IMR-90 (cell line): ENCODE measurements at places on chromosomes 6 and 20. TPM values are rescaled to one million over a fixed set of nuclear protein-coding genes. Genes with fewer than 3 reads are reported as not detected.
A peak's percentile ranks its signal among the peaks of the same experiment; 100 is the strongest.

DNA sequence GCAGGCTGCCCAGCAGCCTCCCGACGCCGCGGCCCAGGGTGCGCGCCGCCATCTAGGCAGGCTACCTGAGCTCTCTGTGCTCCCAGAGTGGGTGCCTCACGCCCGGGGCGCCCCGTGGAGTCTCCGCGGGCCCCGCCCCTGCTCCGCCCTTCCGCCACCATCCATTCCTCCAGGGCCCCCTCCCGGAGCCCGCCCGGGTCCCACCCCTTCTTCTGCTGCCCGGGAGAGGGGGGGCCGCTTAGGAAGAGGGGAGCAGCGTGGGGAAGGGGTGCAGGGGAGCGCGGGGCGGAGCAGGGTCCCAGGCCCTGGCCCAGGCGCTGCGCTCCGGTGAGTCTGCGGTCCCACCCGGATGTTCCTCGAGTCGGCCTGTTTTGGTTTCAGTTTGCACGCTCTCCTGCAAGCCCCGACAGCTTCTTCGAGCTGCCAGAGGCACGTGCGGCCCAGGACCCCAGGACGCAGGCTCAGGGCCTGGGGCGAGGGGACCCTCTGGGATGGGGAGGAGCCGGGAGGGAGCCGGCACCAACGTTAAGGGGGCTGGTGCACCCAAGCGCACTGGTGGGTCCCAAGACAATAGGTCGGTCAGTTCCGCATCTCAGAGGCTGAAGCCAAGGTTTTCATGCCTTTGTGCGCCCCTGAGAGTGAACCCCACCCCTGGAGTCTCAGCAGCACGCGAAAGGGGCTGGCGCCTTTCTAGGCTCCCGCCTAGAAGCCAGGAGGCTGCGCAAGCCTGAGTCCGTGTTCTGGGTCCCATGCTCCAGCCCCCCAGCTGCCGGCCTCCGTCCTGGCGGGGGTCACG is at the start of gene ACSS1:
Gene ACSS1, minus strand, starts transcription at position 89 of the 796 bp plus-strand sequence. Its CDS starts 37 bp downstream, at position 52.
- H3K36me3 ChIP-seq: no peaks in the 10 kb centered on the region
- peak; percentile 31 for DNase-seq
- peaks cover 52% of the 10 kb centered on the region for H3K27me3 ChIP-seq

GRCh38 chr6:11328613-11329247 is 96.3 kb upstream of the NEDD9 start:
- H3K4me3 ChIP-seq: no peak overlapping the region
- peaks cover 11% of the 10 kb centered on the region for H3K4me1 ChIP-seq
- no peaks in the 10 kb centered on the region for H3K36me3 ChIP-seq
- no peak overlapping the region for H3K27ac ChIP-seq
- H3K27me3 ChIP-seq: no peaks in the 10 kb centered on the region

GRCh38 chr20:43913291-43914025 is 1.2 kb upstream of the TOX2 start:
- no peaks in the 10 kb centered on the region for H3K36me3 ChIP-seq
- H3K27ac ChIP-seq: no peak overlapping the region
- no peak for DNase-seq
- H3K4me1 ChIP-seq: peaks cover 7% of the 10 kb centered on the region; the same call in 1 of the 2 replicates

- no peak for DNase-seq
- no peaks in the 10 kb centered on the region for H3K4me1 ChIP-seq
- H3K36me3 ChIP-seq: no peaks in the 10 kb centered on the region
- no peaks in the 10 kb centered on the region for H3K27me3 ChIP-seq
- no peak overlapping the region for H3K27ac ChIP-seq
Observed at GRCh38 chr6:135743476-135743875, 108.0 kb upstream of the PDE7B start.

- H3K27me3 ChIP-seq: no peaks in the 10 kb centered on the region
- H3K36me3 ChIP-seq: peaks cover 6% of the 10 kb centered on the region
- DNase-seq: peak; percentile 79
- peak overlapping the region; percentile 65; the same call in 1 of the 2 replicates for H3K27ac ChIP-seq
- H3K4me3 ChIP-seq: no peak overlapping the region
Observed at GRCh38 chr6:135906542-135906941, 55.0 kb downstream of the PDE7B start.

- peaks cover 1% of the 10 kb centered on the region; the same call in 1 of the 2 replicates for H3K4me1 ChIP-seq
- no peak overlapping the region for H3K27ac ChIP-seq
- DNase-seq: no peak
- H3K36me3 ChIP-seq: no peaks in the 10 kb centered on the region
Observed at GRCh38 chr6:144935661-144936060, 650.5 kb downstream of the UTRN start.

PACSIN1 gene
- not detected in 2 replicates for total RNA-seq

DNA sequence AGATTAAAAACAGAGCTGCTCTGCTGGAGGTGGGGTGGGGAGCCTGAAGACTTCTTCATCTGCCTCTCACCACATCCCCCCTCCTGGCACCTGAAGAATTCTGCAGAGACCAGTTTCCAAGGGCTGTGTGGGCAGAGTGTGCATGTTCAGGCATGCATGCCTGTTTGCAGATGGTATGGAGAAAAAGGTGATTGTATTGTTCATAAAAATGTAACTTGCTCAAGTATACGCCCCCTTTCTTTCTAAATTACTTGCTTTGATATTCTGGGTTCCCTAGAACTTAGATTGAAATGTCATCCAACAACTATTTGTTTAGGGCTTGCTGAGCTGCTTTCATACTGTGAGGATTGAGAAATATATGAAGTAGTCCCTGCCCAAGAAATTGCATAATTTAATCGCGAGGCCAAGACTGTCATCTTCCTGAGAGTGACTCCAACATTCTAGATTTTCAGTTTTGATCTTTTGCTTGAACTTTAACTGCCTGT is 83.6 kb downstream of the LCA5 start:
- H3K4me1 ChIP-seq: no peaks in the 10 kb centered on the region
- no peaks in the 10 kb centered on the region for H3K36me3 ChIP-seq
- H3K4me3 ChIP-seq: no peak overlapping the region
- no peak for DNase-seq

TBX18 gene
- 0.83 and 1.3 TPM in 2 replicates for total RNA-seq

BCAS1 gene
- total RNA-seq: under 0.01 TPM in 2 replicates

GRCh38 chr6:1190366-1190765 is 121.5 kb upstream of the FOXQ1 start:
- H3K36me3 ChIP-seq: no peaks in the 10 kb centered on the region
- peak; percentile 95 for DNase-seq
- H3K27me3 ChIP-seq: no peaks in the 10 kb centered on the region; the same call in 1 of the 2 replicates
- peaks cover 4% of the 10 kb centered on the region for H3K4me1 ChIP-seq

- H3K27ac ChIP-seq: no peak overlapping the region
- no peaks in the 10 kb centered on the region for H3K36me3 ChIP-seq
- DNase-seq: no peak
- H3K4me3 ChIP-seq: no peak overlapping the region
- no peaks in the 10 kb centered on the region for H3K4me1 ChIP-seq
- H3K27me3 ChIP-seq: no peaks in the 10 kb centered on the region
Observed at GRCh38 chr6:24026050-24026449, 100.0 kb upstream of the NRSN1 start.

DNA sequence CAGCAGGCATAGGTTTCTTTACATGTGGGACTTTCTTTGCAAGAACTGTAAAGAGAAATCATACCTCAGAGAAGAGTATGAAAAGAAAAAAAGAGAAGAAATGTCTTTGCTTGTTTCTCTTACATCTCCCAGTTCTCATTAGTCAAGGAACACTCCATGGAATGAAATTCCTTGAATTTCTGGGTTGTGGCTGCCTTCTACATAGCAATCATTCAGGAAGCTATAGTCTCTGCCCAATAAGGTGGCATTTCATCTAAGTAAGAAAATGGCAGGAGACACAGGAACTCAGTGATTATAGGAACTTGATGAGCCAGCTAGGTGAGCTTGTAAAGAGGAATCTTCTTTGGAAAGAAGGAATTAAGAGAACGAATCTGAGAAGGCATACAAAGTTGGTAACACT is 197.0 kb upstream of the FKBP1C start:
- H3K27ac ChIP-seq: no peak overlapping the region
- no peaks in the 10 kb centered on the region for H3K36me3 ChIP-seq
- no peak for DNase-seq
- no peak overlapping the region for H3K4me3 ChIP-seq
- no peaks in the 10 kb centered on the region for H3K4me1 ChIP-seq
- no peaks in the 10 kb centered on the region for H3K27me3 ChIP-seq

DNA sequence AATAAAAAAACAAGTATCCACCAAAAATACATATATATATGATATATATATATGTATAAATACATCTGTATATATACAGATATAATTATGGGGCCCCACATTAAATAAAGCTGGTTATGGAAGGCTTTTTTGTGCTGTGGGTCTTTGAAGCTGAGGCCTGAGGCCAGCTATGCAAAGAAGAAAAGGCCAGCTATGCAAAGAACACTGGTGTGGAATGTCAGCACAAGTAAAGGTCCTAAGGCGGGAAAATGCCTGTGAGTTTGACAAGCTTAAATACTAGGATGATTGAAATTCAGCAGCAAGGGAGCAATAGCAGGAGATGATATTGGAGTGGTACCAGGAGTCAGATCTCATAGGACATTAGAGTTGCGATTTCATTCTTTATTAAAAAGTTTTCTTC is 25.2 kb downstream of the ADGRF1 start:
- H3K27ac ChIP-seq: no peak overlapping the region
- no peak for DNase-seq
- H3K4me1 ChIP-seq: no peaks in the 10 kb centered on the region
- no peaks in the 10 kb centered on the region for H3K27me3 ChIP-seq
- no peaks in the 10 kb centered on the region for H3K36me3 ChIP-seq

DNA sequence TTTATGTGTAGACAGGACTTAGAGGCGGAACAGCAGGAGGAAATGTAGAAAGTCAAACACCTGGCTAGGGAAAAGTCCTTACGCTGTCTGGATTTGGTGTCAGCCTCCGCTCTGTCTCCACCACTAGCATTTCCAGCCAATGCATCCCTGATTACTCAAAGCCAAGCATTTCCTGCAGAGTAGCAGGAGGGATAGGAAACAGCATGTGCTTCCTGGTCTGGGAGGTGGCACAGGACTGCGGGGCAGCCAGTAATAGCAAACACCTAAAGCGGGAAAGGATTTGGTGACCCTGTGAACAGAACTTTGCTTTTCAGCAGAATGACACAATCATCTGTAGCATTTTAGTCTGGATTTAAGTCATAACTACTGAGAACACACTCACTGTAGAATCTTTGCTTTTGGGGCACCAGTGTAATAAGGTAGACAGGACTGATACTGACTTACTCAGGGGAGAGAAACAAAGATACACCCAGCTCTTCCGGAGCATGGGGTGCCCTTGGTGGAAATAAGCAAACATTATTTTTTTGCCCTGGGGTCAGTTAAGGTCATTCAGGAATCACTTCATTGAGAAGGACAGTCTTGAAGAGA is 133.3 kb upstream of the AHI1 start:
- H3K27me3 ChIP-seq: no peaks in the 10 kb centered on the region
- no peak for DNase-seq
- H3K36me3 ChIP-seq: no peaks in the 10 kb centered on the region
- no peak overlapping the region for H3K27ac ChIP-seq
- H3K4me1 ChIP-seq: no peaks in the 10 kb centered on the region

DNA sequence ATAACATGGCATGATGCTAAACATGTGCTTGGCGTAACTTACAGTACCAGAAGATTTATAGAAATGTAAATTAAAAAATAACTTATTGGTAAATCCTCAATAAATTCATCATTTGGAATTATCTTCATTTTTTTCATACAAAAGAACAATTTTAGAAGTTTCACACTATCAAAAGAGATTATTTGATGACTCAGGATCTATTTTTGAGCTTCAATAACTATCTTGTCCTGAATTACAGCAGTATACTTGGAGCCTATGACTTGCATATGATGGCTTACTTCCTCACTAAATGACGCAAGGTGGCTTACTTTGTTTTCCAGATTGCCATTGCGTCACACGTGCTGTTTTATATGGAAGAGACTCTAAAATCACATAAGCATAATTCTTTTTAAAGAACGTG is 49.2 kb downstream of the KHDRBS2 start:
- no peak for DNase-seq
- no peaks in the 10 kb centered on the region for H3K36me3 ChIP-seq
- no peak overlapping the region for H3K4me3 ChIP-seq
- no peaks in the 10 kb centered on the region for H3K27me3 ChIP-seq

RFX6 gene
- not detected in 2 replicates for total RNA-seq

C4A gene
- 0.83 and 0.90 TPM in 2 replicates for total RNA-seq

- H3K27me3 ChIP-seq: no peaks in the 10 kb centered on the region
- no peak overlapping the region for H3K27ac ChIP-seq
- H3K36me3 ChIP-seq: peaks cover 7% of the 10 kb centered on the region
- H3K4me1 ChIP-seq: peaks cover 16% of the 10 kb centered on the region
- no peak overlapping the region for H3K4me3 ChIP-seq
- DNase-seq: no peak
Observed at GRCh38 chr20:3788685-3789155, 2.2 kb upstream of the CENPB start.

DNA sequence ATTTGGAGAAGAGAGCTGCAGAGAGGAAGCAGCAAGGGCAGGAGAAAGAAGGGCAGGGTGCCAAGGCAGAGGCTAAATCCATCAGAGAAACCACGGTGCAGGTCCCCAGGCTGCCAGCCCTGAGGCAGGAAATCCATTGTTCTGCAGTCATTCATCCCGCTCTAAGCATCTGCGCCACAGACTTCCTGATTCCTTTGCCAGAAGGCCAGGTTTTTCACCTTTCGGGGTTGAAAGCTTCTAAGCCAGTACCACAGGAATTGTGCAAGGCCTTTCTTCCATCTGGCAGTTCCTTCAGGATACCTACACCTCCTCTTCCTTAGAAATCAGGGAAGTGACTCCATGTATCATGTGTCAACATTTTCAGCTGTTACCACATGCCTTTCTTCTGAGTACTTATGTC is 45.6 kb downstream of the ADGRF5 start:
- no peak overlapping the region for H3K27ac ChIP-seq
- DNase-seq: no peak
- H3K4me1 ChIP-seq: no peaks in the 10 kb centered on the region
- H3K27me3 ChIP-seq: no peaks in the 10 kb centered on the region; the same call in 1 of the 2 replicates
- H3K4me3 ChIP-seq: no peak overlapping the region

TRPC4AP gene
- 39.4 and 41.0 TPM in 2 replicates for total RNA-seq

GRCh38 chr6:132131758-132132157 is 180.6 kb upstream of the CCN2 start:
- H3K27ac ChIP-seq: peak overlapping the region; percentile 96; the same call in 1 of the 2 replicates
- DNase-seq: peak; percentile 100
- no peak overlapping the region for H3K4me3 ChIP-seq
- H3K4me1 ChIP-seq: peaks cover 26% of the 10 kb centered on the region

DNA sequence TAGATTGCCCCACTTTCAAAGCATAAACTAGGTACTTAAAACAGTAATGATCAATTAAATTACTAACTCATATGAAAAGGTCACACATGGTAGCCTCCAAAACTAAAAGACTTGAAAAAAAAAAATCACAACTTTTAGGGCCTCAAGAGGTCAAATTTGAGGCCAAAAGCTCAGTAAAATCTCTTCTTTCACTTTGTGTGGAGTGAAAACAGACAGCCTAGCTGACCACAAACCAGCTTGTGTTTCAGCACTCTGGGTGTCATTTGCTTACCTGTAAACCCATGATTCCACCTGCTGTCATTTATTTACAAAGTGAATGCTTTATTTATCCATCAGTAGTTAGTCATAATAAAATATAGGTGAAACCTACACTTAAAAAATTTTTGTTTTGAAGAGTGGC is 34.0 kb downstream of the GNAS start:
- no peak overlapping the region for H3K4me3 ChIP-seq
- no peaks in the 10 kb centered on the region for H3K4me1 ChIP-seq
- no peaks in the 10 kb centered on the region for H3K36me3 ChIP-seq
- H3K27ac ChIP-seq: no peak overlapping the region
- DNase-seq: no peak

- no peak overlapping the region for H3K27ac ChIP-seq
- no peaks in the 10 kb centered on the region for H3K4me1 ChIP-seq
- DNase-seq: no peak
- H3K36me3 ChIP-seq: no peaks in the 10 kb centered on the region
- H3K27me3 ChIP-seq: peaks cover 28% of the 10 kb centered on the region
Observed at GRCh38 chr20:46214824-46215488, 93.3 kb downstream of the CDH22 start.

GRCh38 chr6:89067796-89068195 is 12.8 kb upstream of the PNRC1 start:
- no peak overlapping the region for H3K27ac ChIP-seq
- H3K4me1 ChIP-seq: no peaks in the 10 kb centered on the region
- peaks cover 7% of the 10 kb centered on the region for H3K27me3 ChIP-seq
- H3K36me3 ChIP-seq: no peaks in the 10 kb centered on the region
- DNase-seq: no peak

LMBRD1 gene
- total RNA-seq: 3.9 and 12.8 TPM in 2 replicates

SLC22A2 gene
- not detected in 2 replicates for total RNA-seq
